ENCODE measurements at places on chromosomes 1 and 21.

DNA sequence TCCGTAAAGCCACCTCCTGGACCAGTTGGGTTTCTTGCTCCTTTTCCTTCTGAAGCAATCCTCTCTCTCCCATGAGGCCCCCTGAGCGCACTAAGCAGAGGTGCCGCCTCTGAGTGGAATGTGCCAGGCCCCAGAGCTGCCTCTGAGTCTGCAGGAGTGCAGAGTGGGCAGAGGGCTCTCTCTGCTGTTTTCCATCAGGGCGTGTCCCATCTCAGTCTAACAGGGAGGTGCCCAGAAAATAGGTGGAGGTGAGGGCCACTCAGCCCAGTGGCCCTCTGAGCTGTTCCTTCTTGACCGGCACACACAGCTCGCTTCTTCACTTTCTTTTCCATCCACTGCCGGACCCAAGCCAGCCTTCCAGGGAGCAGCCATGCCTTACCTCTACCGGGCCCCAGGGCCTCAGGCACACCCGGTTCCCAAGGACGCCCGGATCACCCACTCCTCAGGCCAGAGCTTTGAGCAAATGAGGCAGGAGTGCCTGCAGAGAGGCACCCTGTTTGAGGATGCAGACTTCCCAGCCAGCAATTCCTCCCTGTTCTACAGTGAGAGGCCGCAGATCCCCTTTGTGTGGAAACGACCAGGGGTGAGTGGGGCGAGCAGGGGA is at the start of gene CAPN9:
TSS of gene CAPN9 (plus strand) at position 262 of the 604 bp plus-strand sequence. CDS start at position 371, 109 bp downstream.
- no peak for DNase-seq

DNA sequence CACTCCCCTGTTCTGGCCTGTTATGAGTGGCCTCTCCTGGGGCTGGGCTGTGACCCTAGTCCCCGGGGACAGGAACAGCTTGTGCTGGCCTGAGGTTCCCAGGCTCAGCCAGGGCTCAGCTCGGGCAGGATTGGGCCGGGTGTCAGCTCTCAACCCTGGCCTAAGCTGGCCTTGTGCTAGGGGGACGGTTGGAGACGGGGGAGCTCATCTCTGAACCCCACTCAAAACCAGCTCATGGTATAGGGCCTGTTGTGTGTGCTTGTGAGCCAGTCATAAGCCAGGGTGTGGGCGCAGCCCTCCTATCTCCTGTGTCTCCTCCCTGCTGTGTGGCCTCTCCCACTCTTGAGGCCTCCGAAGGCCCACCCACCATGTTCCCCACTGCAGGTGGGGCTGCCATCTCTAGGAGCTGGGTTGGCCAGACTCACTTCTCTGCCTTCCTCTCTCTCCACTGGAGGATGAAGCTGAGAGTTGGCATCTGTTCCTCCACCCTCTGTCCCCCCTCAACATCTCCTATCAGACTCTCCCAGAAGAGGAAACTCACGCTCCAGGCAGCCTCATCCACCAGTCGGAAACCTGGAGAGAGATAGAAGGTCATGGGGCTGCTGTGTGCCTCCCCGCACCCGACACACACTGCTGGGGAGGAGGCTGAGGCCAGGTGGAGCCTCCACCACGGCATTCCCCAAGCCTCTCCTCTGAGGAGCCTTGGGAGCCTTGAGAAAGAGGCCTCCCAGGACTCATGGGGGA is 1.4 kb downstream of the PEAR1 start:
- DNase-seq: peak; percentile 65

GRCh38 chr1:150186789-150187559 is 37.3 kb downstream of the PLEKHO1 start:
- DNase-seq: no peak

GRCh38 chr1:221907166-221907932 is 165.5 kb upstream of the DUSP10 start:
- DNase-seq: no peak

DNA sequence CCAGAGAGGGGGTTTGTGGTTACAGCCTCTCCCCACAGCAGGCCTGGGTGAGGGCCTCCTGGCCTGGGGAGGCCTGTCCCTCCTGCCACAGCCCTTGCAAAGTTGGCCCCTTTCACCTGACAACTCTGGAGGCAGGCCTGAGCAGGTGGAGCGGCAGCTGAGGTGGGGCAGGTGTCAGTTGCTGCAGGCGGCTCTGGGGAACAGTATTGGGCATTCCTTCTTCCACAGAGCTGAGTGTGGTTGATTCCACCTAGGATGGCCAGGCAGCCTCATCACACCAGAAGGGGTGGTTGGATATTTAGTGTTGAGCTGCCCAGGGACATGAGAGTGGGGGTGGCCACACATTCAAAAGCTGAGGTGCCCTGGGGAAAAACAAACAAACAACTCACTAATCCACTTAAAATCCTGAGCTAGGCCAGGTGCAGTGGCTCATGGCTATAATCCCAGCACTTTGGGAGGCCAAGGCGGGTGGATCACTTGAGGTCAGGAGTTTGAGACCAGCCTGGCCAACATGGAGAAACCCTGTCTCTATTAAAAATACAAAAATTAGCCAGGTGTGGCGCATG is 31.1 kb downstream of the PIGP start:
- no peak for DNase-seq

- no peak for DNase-seq
Measured at GRCh38 chr1:226479474-226479873, 69.1 kb upstream of the STUM start.

DNA sequence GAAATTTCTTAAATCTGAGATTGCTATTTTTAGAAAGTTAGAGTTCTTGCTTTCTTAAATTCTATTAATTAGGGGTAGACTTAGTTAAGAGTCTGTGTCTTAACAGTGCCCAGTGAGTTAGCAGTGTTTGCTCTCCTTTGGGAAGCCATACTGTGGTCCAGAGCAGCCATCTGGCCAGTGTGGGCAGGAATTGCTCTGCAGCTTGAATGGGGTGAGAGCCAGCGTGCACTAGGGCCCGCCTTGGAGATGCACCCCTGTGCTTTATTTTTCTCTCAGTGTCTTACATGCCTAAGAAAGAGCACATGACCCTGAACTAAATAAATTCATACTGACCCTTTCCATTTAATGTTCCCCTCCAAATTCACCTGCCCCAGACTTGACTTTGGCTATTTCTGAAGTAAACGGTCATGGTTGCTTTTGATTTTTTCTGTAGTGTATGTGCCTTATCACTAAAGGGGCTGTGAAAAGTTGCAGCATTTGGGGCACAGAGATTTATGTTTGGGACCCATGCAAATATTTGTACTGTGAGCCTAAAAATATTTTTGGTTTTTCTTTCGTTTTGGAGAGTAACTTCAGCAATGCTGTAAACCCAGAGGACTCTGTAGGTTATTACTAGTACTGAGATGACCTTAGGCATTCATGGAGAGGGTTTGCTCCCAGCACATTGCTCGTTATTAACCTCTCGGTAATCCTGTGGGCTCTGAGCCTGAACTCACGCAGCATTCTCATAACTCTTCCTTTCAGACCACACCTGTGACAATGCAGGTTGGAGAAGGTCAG is 21.3 kb upstream of the KCNQ4 start:
- no peak for DNase-seq

DNA sequence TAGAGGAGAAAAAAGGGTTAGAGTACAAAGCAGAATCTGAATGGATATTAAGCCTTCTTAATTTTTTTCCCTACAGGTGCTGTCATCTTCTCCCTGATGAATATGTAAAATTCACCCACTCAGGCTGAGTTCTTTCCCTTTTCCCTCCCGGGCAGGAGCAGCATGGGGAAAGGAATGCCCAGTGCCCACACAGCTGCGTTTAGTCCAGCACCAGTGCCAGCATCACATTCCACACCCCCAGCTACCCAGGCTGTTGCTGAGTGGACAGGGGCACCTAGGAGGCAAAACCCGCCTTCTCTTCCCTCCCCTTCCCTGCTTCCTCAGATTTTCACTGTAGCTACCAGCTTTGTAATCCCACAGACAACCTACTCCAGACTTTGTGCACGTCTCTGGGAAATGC is 3.4 kb upstream of the CADM3 start:
- no peak for DNase-seq

DNA sequence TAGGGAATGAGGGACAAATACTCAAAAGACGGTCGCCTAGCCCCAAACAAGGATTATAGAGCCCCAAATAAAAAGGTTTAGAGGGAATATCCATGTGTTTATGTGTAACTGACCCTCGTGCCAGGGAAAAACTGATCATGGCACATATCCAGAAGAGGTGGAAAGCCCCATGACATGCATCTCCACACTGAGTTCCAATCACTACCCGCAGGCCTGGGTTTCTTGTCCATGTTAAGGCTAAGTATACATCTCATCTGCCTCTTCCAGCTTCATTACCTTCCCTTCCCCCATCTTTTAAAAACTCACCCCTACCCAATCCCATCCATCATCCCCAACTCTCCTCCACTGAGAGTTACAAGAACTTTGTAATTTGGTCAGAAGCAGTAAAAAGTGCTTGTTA is 15.2 kb downstream of the GADD45A start:
- no peak for DNase-seq

DNA sequence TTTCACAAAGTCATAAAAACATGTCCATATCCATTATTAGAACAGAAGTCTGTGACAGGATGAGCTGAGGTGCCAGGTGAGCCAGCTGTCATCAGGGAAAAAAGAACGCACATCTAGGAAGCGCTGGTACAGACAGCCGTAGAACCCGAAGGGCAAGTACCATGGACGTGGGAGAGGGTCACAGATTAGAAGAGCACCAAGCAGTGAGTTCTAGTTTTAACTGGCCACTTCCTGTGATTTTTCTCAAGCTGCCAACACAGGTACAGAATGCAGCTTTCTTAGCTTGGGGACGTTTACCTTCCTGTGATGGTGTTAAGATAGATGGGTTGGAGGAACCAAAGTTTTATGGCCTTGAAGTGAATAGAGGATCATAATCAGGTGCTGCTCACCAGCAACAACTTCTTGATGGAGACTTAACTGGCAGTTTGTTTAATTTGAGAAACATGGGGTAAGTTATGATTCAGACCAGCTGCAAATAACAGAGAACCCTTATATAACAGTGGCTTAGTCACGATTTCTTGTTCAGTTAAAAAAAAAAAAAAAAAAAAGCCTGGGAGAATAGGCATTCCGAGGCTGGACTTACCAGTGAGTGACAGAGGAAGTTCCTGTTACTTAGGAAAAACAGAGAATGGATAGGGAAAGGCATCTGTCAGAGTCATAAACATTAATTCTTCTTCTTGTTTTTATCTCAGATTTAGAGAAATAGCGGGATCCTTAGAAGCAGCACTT is 30.9 kb downstream of the AGT start:
- no peak for DNase-seq

- no peak for DNase-seq
Measured at GRCh38 chr1:160652924-160653619, 6.2 kb upstream of the SLAMF1 start.
